ENCODE measurements at places on chromosomes 1 and 21.

DNA sequence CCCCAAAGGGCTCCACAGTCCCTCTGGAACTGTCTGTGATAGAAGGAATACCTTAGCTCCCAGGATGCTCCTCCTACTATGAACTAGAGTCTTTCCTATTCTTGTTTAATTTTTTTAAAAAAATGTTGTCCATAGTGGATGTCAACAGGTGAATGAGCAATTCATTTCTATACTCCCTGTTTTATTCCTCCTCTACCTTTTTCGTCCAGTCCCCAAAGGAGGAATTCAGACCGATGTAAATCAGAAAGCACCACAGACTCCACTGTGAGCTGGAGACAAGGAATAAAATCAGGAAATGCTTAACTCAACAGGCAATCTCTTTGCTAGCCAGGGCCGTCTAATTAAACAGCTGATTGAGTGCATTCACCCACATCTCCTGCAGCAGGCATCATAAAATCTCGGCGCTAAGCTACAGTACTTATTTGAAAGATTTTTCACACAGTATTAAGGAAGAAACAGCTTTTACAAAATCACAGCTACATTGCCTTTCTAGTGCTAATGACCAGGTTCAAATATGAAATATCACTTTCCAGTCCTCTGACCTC is 381.6 kb downstream of the SIPA1L2 start:
- no peak for DNase-seq

- peak; percentile 91 for DNase-seq
Observed at GRCh38 chr21:41425954-41426675, at the start of gene MX1. TSS of gene MX1 (plus strand) at chr21:41426239. CDS start at chr21:41432071, 5,832 bp downstream.

- no peak for DNase-seq
Observed at GRCh38 chr21:37155186-37155585, 82.1 kb downstream of the TTC3 start.

- no peak for DNase-seq
Observed at GRCh38 chr1:151513626-151514121, 2.5 kb downstream of the CGN start.

GRCh38 chr1:16625497-16626408 is 12.4 kb upstream of the NBPF1 start:
- peak; percentile 52 for DNase-seq

DNA sequence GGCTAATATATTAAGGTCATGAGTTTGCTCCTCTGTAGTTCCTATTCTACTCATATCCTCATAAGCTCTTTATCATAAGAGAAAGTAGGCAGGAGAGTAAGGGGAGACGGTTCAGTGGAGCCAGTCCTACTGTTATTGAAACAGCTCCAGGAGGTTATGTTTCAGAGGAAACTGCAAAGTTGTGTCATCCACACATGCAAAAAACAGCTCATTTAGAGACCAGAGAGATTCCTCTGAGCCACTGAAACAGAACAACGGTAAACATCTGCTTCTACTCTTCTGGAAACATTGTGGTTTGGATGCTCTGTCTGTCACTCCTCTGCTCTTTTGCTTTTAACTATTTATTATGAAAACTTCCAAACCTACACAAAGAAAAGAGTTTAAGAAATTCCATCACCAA is 66.3 kb upstream of the PPP2R5A start:
- DNase-seq = peak; percentile 62

DNA sequence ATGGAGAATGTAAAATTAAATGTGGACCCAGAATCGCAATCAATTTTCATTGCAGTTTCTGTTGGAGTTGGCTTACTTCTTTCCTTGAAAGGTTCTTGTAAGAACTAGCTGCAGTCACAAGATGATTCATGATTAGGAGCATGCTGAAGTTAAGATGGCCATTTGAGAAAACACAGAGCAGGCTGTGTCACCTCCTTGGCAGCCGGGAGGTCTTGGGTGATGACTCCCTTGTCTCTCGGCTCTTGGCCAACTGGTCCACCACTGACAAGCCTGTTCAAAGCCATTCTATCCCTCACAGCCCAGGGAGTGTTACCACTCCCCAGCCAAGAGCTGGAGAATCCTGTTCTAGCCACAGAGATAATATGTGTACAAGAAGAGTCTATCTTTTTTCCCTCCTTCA is 40.6 kb downstream of the OPTC start:
- no peak for DNase-seq

- DNase-seq = no peak
Observed at GRCh38 chr1:232090816-232091215, 464.2 kb downstream of the DISC1 start.

GRCh38 chr1:4022715-4023114 is 122.6 kb upstream of the C1orf174 start:
- DNase-seq = no peak

DNA sequence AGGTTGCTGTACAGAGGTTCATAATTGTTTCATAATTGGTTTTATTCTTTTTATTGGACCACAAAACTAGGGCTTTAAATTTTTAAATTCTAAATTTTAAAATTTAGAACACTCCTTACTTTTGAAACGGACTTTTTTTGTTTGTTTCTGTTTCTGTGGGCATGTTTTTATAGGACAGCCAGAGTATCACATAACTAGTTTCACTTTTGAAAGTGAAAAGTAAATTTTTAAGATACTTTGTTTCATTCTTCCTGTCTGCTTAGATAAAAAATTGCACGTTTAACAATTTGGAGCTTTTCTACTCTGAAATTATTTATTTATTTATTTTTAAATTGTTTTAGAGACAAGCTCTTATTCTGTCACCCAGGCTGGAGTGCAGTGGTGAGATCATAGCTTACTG is 29.7 kb downstream of the MDM4 start:
- DNase-seq = no peak

GRCh38 chr1:228206582-228207351 is 1.1 kb upstream of the OBSCN start:
- no peak for DNase-seq

GRCh38 chr1:80217377-80217986 is 1211.0 kb upstream of the ADGRL4 start:
- DNase-seq = no peak

- no peak for DNase-seq
Observed at GRCh38 chr1:92711473-92712165, 73.3 kb downstream of the EVI5 start.

GRCh38 chr1:231395998-231396390 is 26.1 kb downstream of the EGLN1 start:
- DNase-seq = no peak

DNA sequence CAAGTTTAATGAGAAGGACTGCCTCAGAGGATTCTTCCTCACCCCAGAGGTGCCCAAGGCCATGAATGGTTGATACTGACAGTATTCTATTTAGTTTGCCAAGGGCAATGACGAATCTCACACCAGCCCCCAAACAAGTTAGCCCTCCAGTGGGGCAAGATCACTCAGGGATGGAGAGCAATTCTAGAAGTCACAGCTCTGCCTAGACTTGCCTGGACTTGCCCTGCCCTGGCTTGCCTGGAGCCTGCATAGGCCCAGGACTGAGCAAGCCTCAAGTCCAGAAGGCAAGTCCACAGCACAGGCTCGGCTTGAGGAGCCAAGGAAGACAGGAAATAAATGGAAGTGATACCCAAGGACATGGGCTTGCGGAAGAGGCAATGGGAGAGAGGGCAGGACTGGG is 39.5 kb upstream of the RGS16 start:
- DNase-seq = no peak

DNA sequence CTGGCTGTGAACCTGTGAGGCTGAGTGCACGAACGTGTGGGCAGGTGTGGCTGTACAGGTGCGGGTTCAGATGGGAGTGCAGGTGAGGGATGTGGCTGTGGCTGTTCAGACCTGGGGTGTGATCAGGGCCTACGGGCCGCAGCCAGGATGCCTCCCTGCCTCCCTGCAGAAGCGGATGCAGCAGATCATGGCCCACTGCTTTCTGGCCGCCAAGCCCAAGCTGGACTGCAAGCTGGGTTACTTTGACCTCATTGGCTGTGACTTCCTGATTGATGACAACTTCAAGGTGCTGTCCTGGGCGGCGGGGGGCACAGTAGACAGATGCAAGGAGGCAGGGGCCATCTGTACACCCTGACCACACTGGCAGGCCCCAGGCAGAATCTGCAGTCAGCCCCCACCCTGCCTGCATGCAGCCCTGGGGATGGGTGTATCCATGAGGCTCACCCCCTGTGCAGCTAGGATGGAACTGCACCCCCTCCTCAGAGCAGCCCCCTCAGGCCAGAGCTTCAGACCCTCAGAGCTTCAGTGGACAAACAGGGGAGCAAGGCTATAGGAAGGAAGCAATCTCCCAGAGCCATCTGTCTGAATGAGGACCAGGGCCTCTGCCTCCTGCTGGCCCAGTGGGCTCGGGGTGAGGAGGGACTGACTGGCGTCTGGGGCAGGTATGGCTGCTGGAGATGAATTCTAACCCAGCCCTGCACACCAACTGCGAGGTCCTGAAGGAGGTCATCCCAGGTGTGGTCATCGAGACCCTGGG is 9.8 kb downstream of the TNFRSF18 start:
- no peak for DNase-seq

- DNase-seq = peak; percentile 76
Observed at GRCh38 chr1:20376880-20377494, 86.3 kb downstream of the VWA5B1 start.

GRCh38 chr21:43352154-43352537 is 74.8 kb downstream of the SIK1 start:
- no peak for DNase-seq

DNA sequence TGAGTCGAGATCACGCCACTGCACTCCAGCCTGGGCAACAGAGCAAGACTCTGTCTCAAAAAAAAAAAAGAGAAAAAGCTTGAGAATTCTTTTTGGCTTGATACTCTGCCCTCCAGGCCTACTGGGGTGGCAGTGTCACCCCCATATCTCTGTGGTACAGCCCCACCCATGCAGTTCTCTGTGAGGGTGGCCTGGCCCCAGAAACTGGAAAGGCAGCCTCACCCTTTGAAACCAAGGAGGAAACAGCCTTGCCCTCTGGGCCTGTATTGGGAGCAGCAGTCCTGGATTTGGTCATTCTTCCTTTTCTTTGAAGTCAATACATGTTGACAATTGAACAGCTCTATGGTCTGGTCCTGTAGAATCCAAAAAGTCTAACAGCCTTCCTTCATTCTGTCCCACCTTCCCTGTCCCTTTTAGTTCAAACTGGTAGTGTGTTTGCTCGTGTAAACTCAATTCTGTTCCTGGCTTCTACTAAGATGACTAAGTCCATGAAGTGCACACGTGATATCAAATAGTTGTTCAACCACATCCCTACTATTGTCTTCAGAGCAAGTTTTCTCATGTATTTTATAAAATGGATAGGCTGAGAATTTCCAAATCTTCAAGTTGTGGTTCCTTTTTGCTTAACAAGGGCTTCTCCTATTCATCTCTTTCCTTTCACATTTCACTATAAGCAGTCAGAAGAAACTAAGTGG is 13.2 kb downstream of the ST7L start:
- DNase-seq = no peak

DNA sequence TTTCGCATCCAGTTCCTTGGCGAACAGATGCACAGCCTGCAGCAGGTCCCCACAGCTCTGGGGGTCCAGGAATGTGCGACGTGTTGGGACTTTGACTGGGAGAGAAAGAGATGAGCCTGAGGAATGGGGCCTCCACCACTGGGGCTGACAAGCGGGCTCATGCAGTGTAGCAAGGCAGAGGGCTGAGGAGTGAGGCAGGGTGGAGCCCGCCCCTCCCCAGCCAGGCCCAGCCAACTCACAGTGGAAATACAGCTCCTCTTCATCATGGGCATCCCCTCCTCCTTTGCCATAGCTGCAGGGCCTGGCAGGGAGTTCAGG is 30.7 kb downstream of the CDCA8 start:
- no peak for DNase-seq

GRCh38 chr1:111213412-111213811 is 13.0 kb upstream of the DENND2D start:
- no peak for DNase-seq

DNA sequence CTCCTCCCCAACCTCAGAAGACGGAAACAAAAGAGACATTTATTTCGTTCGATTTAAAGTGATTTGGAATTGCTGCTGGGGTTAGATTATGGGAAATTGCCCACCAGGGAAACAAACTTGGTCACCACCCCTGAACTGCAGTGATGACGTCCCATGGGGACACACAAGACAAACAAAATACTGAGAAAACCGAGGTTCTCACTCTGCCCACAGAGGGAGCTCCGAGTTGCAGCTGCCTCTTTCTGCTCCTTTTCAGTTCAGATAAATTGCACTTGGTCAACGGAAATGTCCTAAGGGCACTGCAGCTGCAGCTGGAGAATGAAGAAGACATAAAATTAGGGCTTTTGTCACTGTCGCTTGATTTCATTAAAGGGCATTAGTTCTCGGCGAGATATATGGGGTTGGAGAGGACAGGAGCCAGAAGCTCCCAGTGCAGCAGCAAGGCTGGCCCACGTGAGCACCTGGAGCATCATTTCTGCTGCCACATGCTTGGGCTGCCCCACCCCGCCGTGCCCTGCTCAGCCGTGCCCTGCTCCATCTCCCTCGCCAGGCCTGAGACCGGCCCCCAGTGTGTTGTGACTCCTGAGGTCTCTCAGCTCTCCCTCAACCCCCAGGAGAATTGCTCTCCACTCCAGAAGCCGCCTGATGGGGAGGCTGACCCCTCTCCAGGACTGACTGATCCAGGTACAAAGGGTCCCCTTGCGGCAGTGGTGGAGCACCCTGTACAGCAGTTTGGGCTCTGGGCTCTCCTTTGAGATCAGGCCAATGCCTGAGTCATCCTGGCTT is 231.7 kb upstream of the AJAP1 start:
- no peak for DNase-seq

GRCh38 chr21:27772816-27773215 is 805.9 kb upstream of the ADAMTS5 start:
- DNase-seq = no peak

DNA sequence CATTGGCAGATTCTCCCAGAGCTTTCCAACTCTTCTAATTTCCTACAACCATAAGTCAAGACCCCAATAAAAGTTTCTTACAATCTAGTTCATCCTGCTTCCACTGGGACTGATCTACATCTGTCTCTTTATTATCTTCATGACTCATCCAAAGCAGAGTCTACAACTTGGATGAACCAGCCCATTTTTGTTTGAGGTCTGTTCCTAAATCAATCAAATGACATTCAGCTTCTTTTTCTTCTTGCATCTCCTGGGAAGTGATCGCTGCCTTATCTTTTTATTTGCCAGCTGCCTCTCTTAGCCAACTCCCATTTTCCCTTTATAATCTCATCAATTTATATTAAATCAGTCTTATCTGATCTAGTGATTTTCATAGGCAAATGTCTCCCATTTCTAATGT is 105.6 kb downstream of the ERG start:
- no peak for DNase-seq

DNA sequence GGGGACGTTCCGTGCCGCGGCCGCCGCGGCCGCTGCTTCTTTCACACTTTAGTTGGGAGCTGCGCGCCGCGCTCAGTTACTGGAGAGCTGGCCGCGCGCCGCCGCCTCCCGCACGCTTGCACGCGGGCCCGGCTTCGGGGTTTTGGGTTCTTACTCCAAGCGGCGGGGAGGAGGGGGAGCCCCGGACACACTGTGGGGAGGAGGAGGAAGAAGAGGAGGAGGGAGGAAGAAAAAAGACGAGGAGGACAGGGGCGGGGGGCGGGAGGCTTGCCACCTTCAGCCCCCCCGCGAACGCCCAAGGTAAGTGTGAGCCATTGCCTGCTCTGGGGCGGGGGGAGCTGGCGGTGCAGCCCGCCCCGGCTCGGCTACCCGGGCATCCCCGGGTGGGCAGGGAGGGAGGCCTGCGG is 243 bp downstream of the C1orf21 start:
- no peak for DNase-seq
